B cell (primary cell): ENCODE measurements at places on chromosomes 2 and 18. TPM values are rescaled to one million over a fixed set of nuclear protein-coding genes. Genes with fewer than 3 reads are reported as not detected.

Gene SPATA3
- total RNA-seq = not detected in 2 replicates

Gene C2orf66
- not detected in 2 replicates for total RNA-seq

Gene NT5DC4
- 2.0 and 10.3 TPM in 2 replicates for total RNA-seq

Gene KCNIP3
- total RNA-seq = not detected in 2 replicates

Gene WIPF1
- total RNA-seq = 377 and 390 TPM in 2 replicates

Gene LRATD1
- not detected in 2 replicates for total RNA-seq

Gene SP5
- not detected in 2 replicates for total RNA-seq

DNA sequence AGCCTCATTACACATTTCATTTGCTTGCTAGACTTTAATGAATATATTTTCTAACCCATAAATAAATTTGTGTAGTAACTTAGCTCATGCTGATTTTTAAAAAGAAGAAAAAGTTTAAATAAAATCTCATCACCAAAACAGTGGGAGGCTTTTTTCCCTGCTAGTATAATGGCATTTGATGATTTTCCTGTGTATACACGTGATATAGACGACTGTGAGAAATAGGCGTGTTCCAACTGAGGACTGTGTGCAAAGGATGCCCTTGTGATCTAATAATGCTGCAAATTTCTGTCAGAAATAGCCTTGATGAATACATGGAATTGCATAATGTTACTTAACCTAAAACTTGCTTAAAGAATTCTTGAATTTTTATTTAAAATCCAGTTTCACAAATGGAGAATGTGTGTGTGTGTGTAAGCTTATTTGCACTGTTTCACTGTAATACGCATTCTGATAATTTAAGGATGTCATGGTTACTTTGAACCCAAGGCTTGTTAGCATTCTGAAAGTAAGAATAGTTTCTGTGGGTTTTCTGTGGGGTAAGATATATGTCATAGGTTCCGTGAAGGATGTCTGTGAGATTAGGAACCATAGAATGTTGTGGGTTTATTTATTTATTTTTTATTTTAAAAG, 178.0 kb downstream of the DLGAP1 start:
- DNase-seq = no peak

GRCh38 chr2:149858216-149858615, 270.6 kb upstream of the MMADHC start:
- no peak for DNase-seq

DNA sequence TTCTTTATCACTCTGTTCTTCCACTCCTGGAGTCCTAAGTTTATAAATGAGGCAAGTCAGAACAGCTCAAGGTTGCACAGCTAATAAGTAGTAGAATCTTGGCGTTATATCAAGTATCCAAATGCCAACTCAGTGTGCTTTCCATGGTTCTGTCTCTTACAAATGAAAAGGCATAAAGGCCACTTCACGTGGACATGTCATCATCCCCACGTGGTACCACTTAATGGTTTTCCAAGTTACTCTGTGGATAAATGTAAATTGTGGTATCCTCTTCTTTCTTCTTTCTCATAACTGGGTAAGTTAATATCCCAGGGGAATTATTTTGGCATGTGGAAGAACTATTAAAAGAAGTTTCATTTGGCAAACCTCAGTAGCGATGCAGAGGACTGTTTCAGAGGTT, 131.5 kb upstream of the L3MBTL4 start:
- no peak for DNase-seq

DNA sequence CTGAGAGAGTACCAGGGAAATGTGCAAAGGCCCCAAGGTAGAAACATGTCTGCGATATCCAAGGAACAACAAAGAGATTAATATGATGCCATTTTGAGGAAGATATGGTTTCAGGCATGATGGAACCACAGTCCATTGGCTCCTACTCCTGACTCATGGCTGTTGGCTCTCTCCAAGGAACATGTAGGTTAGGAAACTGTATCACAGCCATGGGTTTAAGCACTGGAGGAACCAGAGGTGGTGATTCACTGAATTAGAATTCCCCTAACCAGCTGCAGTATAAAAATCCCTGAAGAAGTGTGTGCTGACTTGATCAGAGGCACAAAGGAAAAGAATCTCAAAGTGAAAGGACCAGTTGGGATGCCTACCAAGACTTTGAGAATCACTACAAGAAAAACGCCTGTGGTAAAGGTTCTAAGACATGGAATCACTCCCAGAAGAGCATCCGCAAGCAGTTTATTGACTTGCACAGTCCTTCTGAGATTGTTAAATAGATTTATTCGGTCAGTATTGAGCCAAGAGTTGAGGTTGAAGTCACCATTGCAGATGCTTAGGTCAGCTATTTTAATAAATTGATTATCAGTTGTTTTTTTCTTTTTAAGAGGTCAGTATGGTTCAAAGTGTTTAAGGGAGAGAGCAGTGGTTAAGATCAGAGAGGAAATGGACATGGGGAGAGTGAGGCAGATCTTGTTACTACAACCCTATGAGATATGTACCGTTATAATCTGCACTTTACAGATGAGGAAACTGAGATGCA, 110.7 kb upstream of the OTX1 start:
- DNase-seq = no peak

DNA sequence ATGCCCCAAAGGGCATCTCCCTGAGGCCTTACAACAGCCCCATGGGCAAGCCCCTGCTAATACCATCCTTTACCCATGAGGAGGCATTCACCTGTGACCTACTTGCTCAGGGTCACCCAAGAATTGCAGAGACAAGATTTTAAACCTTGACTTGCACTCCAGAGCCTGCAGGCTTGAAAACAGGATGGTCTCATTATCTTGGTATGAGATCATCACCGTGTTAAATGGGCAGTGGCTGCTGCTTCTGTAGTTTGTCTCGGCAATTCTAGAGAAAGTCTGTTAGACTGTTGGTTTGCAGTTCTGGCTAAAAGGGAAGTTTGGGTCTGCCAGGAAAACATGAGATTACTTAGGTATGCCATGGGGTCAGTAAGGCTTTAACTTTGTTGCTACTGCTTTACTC, 698.9 kb downstream of the GALR1 start:
- DNase-seq = no peak

GRCh38 chr2:239326831-239327535, 73.8 kb downstream of the HDAC4 start:
- peak; percentile 32 for DNase-seq

- DNase-seq = peak; percentile 12
These were observed 61.4 kb upstream of the RTN4 start for GRCh38 chr2:55111570-55112228.

GRCh38 chr2:102110596-102111334, 31.8 kb upstream of the IL1R1 start:
- DNase-seq = no peak

GRCh38 chr2:17309741-17310339, 208.4 kb downstream of the RAD51AP2 start:
- DNase-seq = peak; percentile 58

DNA sequence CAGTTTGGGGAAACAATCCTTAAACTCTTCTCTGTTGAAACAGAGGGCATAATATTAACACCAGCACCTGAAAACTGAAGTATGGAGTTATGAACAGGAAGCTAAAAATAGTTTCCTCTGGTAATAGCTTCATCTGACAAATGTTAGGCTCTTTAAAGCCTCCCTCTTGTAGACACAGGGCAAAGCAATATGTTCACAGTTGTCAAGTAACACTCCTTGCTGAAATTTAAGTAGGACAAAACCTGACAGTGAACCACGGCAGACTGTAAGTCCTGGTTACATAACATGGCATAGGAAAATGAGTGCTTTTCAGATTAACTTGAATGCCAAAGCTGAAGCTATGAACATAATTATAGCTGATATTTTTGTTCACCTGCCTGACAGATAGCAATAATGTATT, 172.9 kb downstream of the CMPK2 start:
- no peak for DNase-seq

DNA sequence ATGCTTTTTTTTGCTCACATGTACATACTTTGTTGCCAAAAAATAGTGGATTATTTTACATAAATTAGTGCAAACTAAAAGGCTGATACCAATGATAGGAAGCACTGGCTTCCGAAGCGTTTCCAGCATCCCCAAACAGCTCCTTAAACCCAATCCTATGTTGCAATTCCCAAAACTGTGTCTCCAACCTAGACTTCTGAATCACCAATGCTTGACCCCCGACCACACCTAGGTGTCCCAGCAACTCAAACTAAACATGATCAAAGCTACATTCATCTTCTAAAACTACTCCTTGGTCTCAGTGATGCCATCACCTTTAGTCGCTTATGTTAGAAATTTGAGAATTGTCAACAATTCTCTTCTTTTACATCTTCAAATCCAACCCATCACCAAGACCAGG, 13.4 kb downstream of the ATP8B1 start:
- no peak for DNase-seq

DNA sequence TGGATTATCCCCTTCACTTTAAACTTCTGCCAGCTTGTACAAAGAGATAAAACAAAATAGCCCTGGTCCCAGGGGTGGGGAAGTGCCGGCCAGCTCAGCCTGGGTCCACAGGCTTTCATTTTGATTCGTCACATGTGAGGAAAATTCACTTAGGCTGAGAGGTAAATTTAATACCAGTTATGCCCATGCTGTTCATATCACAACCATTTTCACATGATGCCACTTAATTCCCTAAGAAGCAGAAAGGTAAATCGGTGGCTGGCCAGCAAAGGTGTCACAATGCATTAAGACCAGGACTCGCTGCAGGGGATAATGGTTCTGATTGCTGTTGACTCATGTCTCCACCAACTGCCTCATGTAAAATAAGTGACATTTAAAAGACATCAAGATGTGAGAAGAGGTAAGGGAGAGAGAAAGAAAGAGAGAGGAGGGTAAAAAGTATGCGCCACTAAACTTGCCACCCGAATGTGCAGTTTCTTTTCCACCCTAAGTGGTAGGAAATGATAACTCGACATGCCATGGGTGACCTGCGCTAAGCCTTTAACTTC, 261.0 kb upstream of the SIX3 start:
- DNase-seq = no peak
